HT-29 (cell line): ENCODE measurements at places on chromosomes 13 and 19. TPM values are rescaled to one million over a fixed set of nuclear protein-coding genes. Genes with fewer than 3 reads are reported as not detected.

CACNG7 gene
- not detected in 2 replicates for total RNA-seq

STOML3 gene
- not detected in 2 replicates for total RNA-seq

NPAS1 gene
- 0.50 TPM in 1 of 2 replicates, not detected in the other for total RNA-seq

TCF3 gene
- total RNA-seq, result 241 and 271 TPM in 2 replicates

SHD gene
- total RNA-seq, result 0.21 and 1.6 TPM in 2 replicates

RPS15 gene
- 2,135 and 2,483 TPM in 2 replicates for total RNA-seq

MUC16 gene
- total RNA-seq, result 0.03 TPM in 2 replicates

SRRM5 gene
- total RNA-seq, result 0.50 and 0.74 TPM in 2 replicates

KLK4 gene
- 0.38 TPM in 1 of 2 replicates, not detected in the other for total RNA-seq

GNG7 gene
- 0.03 and 0.23 TPM in 2 replicates for total RNA-seq

MYCBP2 gene
- 54.9 and 60.3 TPM in 2 replicates for total RNA-seq

BEST2 gene
- total RNA-seq, result 0.37 and 0.48 TPM in 2 replicates

GJB2 gene
- total RNA-seq, result 41.9 and 50.1 TPM in 2 replicates

SPART gene
- total RNA-seq, result not detected in 2 replicates

MCEMP1 gene
- total RNA-seq, result not detected in 2 replicates

ZNF585A gene
- total RNA-seq, result 0.16 and 3.7 TPM in 2 replicates

FGF9 gene
- total RNA-seq, result 3.7 and 8.3 TPM in 2 replicates

UGGT2 gene
- 43.4 and 51.5 TPM in 2 replicates for total RNA-seq

CYP2F1 gene
- total RNA-seq, result not detected in 2 replicates

SIGLEC9 gene
- not detected in 2 replicates for total RNA-seq

SIPA1L3 gene
- total RNA-seq, result 86.4 and 98.5 TPM in 2 replicates

CD33 gene
- not detected in 2 replicates for total RNA-seq

PSG7 gene
- total RNA-seq, result not detected in 2 replicates

SYNE4 gene
- 8.6 and 9.4 TPM in 2 replicates for total RNA-seq

ZNF729 gene
- total RNA-seq, result not detected in 2 replicates

CKM gene
- not detected in 2 replicates for total RNA-seq

ATP4A gene
- 0.13 TPM in 1 of 2 replicates, not detected in the other for total RNA-seq

CYP2A7 gene
- total RNA-seq, result not detected in 2 replicates

KLK2 gene
- total RNA-seq, result not detected in 2 replicates

IFNL1 gene
- total RNA-seq, result not detected in 2 replicates

ZNF470 gene
- total RNA-seq, result not detected in 2 replicates

PGLYRP1 gene
- total RNA-seq, result not detected in 2 replicates

ZNF229 gene
- total RNA-seq, result not detected in 2 replicates

DLL3 gene
- 0.15 TPM in 1 of 2 replicates, not detected in the other for total RNA-seq

HS6ST3 gene
- total RNA-seq, result not detected in 2 replicates

KANK2 gene
- 30.8 and 35.8 TPM in 2 replicates for total RNA-seq

KCNRG gene
- total RNA-seq, result not detected in 2 replicates

ZNF69 gene
- total RNA-seq, result 1.6 and 2.0 TPM in 2 replicates

ERICH6B gene
- not detected in 2 replicates for total RNA-seq

REEP6 gene
- total RNA-seq, result 23.1 and 26.6 TPM in 2 replicates

CEACAM4 gene
- not detected in 2 replicates for total RNA-seq

C19orf67 gene
- total RNA-seq, result not detected in 2 replicates

GJA3 gene
- 0.29 and 0.43 TPM in 2 replicates for total RNA-seq

LILRB5 gene
- total RNA-seq, result 0.08 TPM in 1 of 2 replicates, not detected in the other

SGCG gene
- not detected in 2 replicates for total RNA-seq

FOXA3 gene
- 6.1 and 10.7 TPM in 2 replicates for total RNA-seq

ZNF837 gene
- 8.3 and 10.4 TPM in 2 replicates for total RNA-seq

CCDC9 gene
- 19.8 and 34.8 TPM in 2 replicates for total RNA-seq

ZNF865 gene
- 9.1 and 9.6 TPM in 2 replicates for total RNA-seq

KCNJ14 gene
- total RNA-seq, result 2.7 and 3.6 TPM in 2 replicates

KLK15 gene
- not detected in 2 replicates for total RNA-seq
